ENCODE measurements at places on chromosomes 4 and X. TPM values are rescaled to one million over a fixed set of nuclear protein-coding genes. Genes with fewer than 3 reads are reported as not detected.

The ADH1A gene
- 0.17 TPM for total RNA-seq

The BMPR1B gene
- total RNA-seq = 0.24 TPM

The TEC gene
- total RNA-seq = 2.9 TPM

The GPR119 gene
- 0.52 TPM for total RNA-seq

The CRMP1 gene
- 1.2 TPM for total RNA-seq

The BCLAF3 gene
- total RNA-seq = 11.0 TPM

The TMEM271 gene
- total RNA-seq = not detected

The TLR2 gene
- 5.7 TPM for total RNA-seq

The CCDC149 gene
- 13.5 TPM for total RNA-seq

The TMPRSS11A gene
- total RNA-seq = not detected

DNA sequence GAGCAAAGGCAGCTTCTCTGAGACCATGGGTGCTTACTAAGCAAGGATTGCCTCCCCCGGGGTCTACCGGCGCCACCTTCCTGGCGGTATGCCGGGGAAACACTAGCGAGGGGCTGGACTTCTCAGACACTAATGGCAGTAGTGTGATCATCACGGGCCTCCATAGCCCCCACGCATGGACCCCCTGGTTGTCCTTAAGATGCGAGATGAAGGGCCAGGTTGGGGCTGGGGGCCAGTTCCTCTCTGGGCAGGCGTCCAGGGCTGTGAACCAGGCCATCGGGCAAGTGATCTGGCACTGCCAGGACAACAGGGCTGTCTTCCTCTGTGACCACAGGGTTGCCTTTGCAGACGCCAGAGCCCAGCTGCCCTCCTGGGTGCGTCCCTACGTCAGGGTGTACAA lies 60.7 kb downstream of the ALPK1 start:
- DNase-seq = no peak

DNA sequence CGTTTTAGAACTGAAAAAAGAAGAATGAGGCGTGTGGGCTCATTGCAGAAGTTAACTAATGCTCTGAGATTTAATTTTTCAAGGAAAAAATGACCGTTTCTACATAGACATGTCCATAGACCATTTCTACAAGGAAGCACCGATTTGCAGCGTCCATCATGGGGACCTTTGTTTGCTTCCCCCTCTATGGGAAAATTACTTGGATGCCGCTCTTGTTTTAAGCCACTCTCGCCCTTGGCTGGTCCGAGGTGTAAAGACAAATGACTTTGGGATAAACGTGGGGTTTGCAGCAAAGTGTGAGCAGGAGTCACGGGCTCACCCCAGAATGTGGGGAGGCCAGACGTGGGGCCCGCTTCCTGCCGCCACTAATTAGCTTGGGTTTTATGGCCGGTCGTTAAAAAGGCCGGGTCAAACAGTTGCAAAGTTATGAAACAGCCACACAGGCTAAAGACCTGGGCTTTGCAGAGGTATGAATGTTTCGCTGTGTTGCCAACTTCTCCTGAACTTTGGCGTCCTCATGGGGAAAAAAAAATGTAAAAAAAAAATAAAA lies 235.9 kb downstream of the SHOX start:
- DNase-seq = no peak

DNA sequence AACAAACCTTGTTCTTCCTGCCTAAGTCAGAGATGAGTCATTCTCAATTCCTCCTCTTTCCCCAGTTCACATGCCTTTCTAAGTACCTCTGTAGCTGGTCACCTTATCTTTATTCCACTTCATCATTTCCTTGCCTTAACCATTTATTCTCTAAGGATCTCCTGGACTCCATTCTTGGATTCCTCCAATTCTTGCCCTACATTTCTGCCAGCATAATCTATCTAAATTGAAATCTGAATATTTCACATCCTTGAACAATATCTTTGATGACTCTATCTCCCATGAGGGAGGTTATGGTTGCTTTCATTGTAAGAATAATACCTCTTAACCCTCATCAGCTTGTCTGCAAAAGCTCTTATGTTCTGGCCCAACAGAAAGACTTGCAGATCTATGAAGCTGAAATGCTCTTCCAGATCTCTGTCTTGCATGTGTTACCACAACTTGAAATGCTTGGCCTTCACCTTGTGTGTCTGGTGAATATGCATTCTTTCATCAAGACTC lies 28.6 kb upstream of the PDE5A start:
- no peak for DNase-seq

DNA sequence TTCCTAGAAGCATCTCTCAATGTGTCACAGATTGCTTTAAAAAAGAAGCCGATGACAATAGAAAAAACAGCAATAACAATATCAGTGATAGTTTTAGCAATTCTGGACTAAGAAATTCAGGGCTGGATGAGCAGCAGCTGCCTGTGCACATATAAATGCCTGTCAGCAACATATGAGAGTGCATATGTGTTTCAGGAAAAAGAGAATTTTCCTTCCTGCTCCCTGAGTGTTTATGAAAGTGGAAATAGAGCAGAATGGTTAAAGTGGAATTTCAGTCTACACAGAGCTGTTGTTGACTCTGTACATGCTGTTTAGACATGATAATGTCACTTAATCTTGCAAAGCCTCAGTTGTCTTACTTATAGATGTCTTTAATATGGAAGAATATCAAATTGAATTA lies 164.4 kb upstream of the PCDH7 start:
- no peak for DNase-seq

DNA sequence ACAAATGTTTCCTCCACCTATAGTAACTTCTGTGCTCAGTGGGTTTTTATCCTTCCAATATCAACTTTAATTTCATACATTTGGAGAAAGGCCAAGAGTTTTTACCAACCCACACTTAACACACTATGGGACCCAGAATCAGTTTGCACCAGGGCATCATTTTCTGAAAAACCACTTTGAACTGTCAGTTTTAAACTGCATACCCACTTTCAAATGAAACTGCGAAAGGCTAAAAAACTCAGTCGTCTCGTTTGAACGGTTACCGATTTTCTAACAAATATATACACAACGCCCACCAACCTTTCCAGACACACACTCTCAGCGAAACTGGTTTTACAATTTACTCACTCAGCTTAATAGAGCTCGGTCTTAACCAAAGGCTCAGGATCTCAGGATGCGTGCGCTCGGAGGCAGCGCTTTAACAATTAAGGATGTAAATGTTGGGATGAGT lies 376 bp downstream of the ABCG2 start:
- no peak for DNase-seq

GRCh38 chr4:6773106-6773505 lies 9.4 kb upstream of the KIAA0232 start:
- peak; percentile 41 for DNase-seq

- no peak for DNase-seq
These were observed 685 bp downstream of the RAB9B start for GRCh38 chrX:103831342-103831802.

- no peak for DNase-seq
These were observed 260.5 kb downstream of the SPATA18 start for GRCh38 chr4:52311464-52312125.

DNA sequence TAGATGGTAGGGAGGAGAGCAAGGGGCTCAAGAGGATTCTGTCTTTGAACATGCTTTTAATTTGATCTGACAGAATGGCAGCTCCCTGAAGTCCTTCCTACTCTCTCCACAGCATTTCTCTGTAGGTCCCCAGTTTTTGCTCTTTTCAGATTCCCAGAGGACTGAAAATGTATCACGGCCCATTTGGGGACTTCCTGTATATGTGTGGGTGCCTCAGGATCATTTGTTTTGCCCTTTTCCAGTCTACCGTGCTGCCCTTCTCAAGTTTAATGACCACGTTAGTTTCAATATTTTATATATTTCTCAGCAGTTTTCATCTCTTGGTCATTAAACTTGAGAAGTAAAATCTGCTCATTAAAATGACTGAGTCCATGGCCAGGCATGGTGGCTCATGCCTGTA lies 2.3 kb downstream of the TBC1D1 start:
- DNase-seq = no peak

DNA sequence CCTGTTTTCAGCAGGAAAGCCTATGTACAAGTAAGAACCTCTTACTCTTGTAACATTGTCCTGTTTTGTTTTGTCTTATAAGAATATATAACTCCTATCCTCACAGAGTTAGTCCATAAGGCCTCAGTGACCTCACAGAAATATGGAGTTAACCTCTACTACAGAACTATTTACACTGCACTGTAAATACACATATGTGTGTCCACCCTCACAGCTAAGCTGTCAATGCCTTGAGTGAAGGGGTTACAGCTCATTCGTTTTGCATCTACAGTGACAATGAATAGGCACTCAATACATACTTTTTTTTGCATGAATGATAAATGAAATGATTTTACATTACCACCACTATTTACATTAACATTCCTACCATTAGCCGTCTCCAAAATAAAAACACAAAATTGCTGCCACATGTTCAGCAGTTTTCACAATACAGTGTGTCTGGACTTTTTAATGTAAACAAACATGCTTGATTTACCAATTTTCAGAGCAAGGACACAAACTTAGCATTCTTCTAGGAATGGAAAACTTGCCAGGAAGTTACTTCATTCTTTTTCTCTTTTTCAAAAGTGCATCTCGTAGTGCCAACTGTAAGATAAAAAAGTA lies 9.5 kb upstream of the NAAA start:
- no peak for DNase-seq

GRCh38 chr4:164731827-164732474 lies 22.0 kb upstream of the SMIM31 start:
- DNase-seq = peak; percentile 35

- no peak for DNase-seq
These were observed 20.8 kb downstream of the CLCN4 start for GRCh38 chrX:10177601-10178000.

GRCh38 chr4:148574911-148575310 lies 132.7 kb upstream of the NR3C2 start:
- no peak for DNase-seq

GRCh38 chr4:74536557-74536956 lies 91.6 kb downstream of the AREG start:
- DNase-seq = no peak

- no peak for DNase-seq
These were observed 133.0 kb upstream of the PLS3 start for GRCh38 chrX:115427861-115428410.

GRCh38 chr4:53813998-53814397 lies 222.7 kb upstream of the LNX1 start:
- DNase-seq = no peak

GRCh38 chr4:4618847-4619246 lies 77.0 kb upstream of the STX18 start:
- no peak for DNase-seq
